Brain pericyte (primary cell): ENCODE measurements at places on chromosomes 12 and 14.

- DNase-seq = no peak
Observed at GRCh38 chr12:20268771-20269170, 99.6 kb upstream of the PDE3A start.

DNA sequence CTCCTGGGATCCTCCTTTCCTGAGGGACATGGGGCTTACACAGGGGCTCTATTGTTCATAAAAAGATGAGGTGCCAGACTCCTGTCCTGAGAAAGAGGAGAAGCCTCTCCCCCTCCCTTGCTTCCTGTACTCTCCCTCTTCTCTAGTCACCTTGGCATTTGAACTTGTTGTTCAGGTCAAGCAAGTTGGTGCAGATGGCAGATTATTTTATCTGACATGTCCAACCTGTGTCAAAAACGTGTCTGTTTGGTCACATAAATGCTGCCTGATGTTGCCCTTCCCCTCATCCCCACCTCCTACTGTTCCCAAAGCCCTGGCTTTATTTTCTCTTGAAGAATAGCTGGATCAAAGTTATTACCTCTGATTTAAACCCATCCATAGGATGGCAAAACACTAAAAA lies 154.8 kb downstream of the TMX1 start:
- no peak for DNase-seq

- no peak for DNase-seq
Observed at GRCh38 chr12:2343681-2344080, 290.9 kb downstream of the CACNA1C start.

DNA sequence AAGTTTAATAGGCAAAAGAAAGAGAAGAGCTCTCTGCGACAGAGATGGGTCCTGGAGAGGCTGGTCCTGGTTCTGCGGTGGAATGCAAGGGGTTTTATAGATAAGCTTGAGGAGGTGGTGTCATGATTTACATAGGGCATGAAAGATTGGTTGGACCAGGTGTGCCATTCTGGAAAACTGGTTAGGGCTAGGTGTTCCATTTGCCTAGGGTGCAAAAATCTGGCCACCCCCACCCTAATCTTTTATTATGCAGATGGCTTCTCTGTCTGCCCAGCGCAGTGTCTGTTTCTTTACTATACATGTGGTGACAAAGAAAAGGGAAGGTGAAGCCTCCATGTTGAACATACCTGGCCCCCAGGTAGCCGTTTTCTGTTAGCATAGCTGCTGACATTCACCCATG lies 65.4 kb downstream of the ERC1 start:
- no peak for DNase-seq
